ENCODE measurements at places on chromosomes 5 and 9.

DNA sequence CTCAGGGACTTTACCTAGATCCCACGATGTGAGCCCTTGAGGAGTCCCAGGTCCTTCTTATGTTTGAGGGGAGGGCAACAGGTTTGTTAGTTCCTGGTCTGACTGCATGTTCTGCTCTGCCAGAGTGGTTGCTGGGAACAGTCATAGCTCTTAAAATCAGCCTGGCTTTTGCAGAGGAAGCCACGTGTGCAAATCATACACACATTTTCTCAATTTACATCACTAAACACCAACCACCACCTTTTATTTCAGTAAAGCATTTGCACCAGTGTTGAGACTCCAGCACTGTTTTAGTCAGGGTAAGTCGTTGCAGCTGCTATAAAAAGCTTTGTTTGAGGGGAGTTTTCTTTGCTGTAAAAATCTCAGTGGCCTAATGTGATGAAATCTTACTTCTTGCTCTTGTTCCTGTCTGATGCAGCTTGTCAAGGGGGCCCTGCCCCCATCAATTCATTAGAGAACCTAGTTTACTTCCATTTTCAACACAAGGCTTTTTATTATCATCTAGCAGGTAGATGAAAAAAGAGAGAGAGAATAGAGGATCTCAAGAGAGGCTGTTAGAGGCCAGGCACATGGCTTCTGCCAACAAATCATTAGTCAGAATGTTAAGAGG lies 70.3 kb upstream of the VCAN start:
- no peak for DNase-seq

- DNase-seq = no peak
Measured at GRCh38 chr5:150618588-150619281, 21.7 kb upstream of the SYNPO start.

DNA sequence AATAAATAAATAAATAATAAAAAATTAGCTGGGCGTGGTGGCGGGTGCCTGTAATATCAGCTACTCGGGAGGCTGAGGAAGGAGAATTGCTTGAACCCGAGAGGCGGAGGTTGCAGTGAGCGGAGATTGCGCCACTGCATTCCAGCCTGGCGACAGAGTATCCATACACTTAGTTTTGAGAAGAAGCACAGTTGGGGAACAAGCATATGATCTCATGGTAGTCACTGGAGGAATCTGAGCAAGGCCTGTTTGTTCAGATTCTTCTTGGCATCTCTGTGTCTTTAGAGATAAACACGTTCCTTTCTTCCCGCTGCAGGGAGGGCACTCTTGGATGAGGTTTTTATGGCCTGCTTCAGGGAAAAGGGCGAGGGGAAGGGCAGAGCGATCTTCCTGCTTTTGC lies 15.6 kb upstream of the DENND1A start:
- DNase-seq = no peak

DNA sequence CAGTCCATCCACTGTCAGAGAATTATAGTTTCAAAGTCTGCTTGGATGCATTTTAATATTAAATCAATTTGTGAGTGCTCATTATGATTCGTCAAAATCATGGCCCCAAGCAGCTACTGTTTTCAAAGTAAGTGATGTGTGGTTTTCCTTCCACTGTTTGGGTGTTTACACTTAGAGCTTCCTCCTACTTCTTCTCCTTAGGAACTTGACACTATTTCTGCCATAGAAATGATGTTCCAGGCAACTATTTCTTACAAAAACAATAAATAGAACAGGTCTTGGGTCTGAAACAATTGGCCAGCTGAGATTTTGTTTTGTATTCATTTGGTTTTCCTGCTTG lies 132.8 kb upstream of the RAI14 start:
- no peak for DNase-seq

DNA sequence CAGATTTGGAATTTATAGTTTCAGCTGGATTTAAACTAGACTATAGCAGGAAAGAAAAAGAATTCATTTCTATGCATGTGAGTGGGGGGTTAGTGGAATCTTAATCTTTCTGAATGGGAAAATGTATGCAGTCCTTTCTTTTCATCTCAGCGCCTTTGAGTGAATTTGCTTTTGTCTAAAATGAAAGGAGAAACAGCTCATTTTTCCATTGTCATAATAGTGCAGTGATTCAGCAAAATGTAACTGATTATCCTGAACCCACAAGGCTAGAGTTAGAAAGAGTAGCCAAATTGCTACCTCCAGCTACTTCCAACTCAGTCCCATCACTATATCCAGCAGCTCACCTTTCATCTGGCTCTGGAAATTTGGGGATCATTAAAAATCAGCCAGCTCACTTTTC lies 134.4 kb downstream of the ADAMTSL1 start:
- no peak for DNase-seq

GRCh38 chr9:81980568-81980967 lies 8.0 kb upstream of the SPATA31D1 start:
- DNase-seq = no peak

DNA sequence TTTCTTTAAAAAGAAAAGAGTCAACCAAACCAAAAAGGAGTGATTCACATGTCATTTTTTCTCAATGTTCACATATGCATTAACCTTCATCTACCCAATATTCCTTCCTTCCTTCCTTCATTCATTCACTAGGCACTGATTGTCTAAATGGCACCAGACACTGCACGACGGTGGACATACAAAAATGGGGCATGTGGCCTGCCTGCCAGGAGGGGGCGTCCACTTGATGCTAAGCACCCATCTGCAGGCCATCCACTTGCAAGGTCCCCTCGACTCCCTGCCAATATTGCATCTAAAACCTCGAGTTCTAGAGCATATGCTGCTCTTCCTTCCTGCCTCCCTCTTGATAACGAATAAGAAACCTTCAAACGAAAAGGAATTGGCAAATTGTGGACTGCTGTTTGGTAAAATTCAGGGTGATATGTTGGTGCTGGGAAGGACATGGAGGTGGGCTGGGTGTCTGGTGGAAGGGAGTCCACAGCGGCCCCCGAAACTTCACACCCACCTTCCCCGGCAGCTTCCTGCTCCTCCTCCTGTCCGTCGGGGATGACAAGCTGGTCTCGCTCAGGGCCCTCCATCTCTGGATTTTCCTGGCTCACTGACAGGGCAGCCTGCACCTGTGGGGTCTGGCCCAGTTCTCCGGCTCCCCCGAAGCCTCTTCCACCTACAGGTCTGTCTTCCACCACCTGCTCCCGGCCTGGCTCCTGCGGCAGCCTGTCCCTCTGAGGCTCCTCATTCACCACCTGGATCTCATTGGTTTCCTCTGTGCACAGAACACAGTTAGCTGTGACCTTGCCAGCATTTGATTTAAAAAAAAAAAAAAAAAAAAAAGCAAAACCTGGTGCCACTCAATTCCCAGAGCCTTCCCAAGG lies 64.3 kb downstream of the GOLM1 start:
- DNase-seq = no peak

Measured in activated CD8-positive, alpha-beta memory T cell treated with anti-CD3 and anti-CD28 coated beads for 4 hours (primary cell).